ENCODE measurements at places on chromosomes 11 and 22.

DNA sequence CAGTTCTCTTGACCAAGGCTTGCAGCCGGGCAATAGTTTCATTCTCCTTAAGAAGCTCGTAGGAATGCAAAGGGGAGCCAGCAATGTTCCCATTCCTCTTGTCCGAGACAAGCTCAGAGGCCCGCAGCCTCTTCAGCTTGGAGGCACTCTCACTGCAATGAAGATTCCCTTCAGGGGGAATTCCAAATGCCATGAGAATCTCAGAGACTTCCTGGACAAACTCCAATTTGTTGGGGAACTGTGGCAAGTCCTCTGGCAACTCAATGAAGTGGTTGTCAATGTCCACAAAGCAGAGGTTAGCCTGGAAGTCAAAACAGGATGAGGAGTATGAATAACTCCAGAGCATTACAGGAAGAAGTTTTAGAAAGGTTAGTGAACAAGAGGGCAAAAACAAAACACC lies 84.4 kb downstream of the DENND5A start:
- no peak overlapping the region for H3K4me3 ChIP-seq
- no peak for DNase-seq
- H3K27me3 ChIP-seq: no peaks in the 10 kb centered on the region
- no peaks in the 10 kb centered on the region for H3K4me1 ChIP-seq
- peaks cover 56% of the 10 kb centered on the region for H3K36me3 ChIP-seq
- no peak overlapping the region for H3K27ac ChIP-seq

DNA sequence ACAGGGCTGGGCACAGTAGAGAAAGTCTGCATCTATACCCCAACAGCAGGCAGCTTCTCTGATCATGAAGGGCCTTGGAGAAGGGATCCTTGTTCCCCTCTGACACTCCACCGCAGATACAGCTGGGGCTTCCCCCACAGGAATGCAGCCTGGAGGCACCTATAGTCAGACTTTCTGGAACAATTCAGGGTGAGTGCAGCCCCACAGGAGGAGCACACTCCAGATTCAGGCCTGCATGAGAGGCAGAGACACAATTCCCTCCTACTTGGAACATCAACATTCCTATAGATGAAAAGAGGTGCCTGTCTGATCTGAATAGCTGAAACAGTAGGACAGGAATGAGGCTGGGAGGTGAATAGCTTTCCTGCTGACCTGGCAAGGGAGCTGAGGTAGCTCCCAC lies 1298.0 kb upstream of the CNTN5 start:
- H3K4me1 ChIP-seq: no peaks in the 10 kb centered on the region
- DNase-seq: no peak
- H3K27me3 ChIP-seq: no peaks in the 10 kb centered on the region
- H3K4me3 ChIP-seq: no peak overlapping the region
- no peaks in the 10 kb centered on the region for H3K36me3 ChIP-seq

- peaks cover 49% of the 10 kb centered on the region for H3K36me3 ChIP-seq
- peak; percentile 90 for DNase-seq
- peaks cover 72% of the 10 kb centered on the region for H3K4me1 ChIP-seq
Measured at GRCh38 chr11:65640483-65641296, 2.8 kb downstream of the SIPA1 start.

GRCh38 chr11:108774037-108774730 lies 109.3 kb downstream of the DDX10 start:
- no peaks in the 10 kb centered on the region for H3K36me3 ChIP-seq
- H3K4me3 ChIP-seq: no peak overlapping the region
- no peaks in the 10 kb centered on the region for H3K27me3 ChIP-seq
- DNase-seq: no peak
- no peak overlapping the region for H3K27ac ChIP-seq

DNA sequence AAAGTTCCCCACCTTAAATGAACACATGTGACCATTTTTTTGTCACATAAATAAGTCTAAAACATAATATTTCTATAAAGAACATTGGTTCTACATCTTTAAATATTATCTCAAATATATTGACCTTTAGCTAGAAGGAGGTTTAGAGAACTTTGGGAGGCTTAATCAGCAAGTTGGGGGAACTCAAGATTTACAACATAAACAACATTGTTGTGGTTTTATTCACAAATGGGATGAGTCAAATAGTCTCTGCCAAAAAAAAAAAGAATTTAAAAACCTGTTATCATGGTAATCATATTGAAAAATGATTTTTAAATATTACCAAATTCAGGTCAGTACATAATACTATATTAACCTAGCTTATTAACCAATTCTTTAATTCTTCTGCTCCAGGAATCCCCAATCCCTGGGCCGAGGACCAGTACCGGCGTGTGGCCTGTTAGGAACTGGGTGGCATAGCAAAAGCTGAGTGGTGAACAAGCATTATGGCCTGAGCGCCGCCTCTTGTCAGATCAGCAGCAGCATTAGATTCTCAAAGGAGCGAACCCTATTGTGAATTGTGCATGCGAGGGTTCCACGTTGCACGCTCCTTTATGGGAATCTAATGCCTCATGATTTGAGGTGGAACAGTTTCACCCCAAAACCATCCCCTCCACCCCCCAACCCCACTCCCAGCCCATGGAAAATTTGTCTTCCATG lies 98.2 kb downstream of the RDX start:
- no peak overlapping the region for H3K27ac ChIP-seq
- no peaks in the 10 kb centered on the region for H3K4me1 ChIP-seq
- no peak overlapping the region for H3K4me3 ChIP-seq
- no peaks in the 10 kb centered on the region for H3K27me3 ChIP-seq

Measured in CD14-positive monocyte (primary cell).